PC-9 (cell line): ENCODE measurements at places on chromosomes 16 and 17. TPM values are rescaled to one million over a fixed set of nuclear protein-coding genes. Genes with fewer than 3 reads are reported as not detected.

DNA sequence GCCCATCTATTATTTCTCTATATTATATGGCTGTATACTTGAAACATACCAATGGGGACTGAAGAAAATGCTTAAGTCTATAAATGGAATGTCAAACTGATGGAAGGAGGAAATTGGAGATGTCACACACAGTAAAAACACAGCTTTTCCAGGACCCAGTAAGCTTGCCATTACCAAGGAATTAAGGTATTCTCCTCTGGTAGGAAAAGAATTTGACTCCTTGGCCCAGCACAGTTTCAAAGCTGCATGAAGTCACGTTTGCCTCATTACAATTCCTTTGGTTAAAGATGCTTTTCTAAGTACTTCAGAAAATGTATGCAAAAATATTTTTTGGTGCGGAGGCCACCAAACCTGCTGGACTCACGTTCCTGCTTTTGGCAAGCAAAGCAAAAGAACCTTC is 48.5 kb downstream of the CDH13 start:
- no peak for DNase-seq

DNA sequence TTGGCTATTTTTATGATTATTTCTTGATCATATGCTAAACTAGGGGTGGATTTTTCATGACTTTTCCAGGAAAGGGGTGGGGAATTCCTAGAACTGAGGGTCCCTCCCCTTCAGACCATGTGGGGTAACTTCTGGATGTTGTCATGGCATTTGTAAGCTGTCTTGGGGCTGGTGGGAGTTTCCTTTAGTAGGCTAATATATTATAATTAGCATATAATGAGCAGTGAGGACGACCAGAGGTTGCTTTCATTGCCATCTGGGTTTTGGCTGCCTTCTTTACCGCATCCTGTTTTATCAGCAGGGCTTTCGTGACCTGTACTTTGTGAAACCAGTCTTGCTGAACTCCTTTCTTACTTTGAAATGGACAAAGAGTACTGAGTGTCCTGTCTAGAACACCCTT is 40.4 kb upstream of the ABCA5 start:
- DNase-seq = no peak

- DNase-seq = no peak
Measured at GRCh38 chr17:28470266-28470913, 3.1 kb upstream of the SLC13A2 start.

The OTOP2 gene
- total RNA-seq = not detected in 2 replicates
